ENCODE measurements at places on chromosomes 13 and 19.

GRCh38 chr19:53600217-53600616 lies 31.6 kb upstream of the DPRX start:
- DNase-seq = no peak

DNA sequence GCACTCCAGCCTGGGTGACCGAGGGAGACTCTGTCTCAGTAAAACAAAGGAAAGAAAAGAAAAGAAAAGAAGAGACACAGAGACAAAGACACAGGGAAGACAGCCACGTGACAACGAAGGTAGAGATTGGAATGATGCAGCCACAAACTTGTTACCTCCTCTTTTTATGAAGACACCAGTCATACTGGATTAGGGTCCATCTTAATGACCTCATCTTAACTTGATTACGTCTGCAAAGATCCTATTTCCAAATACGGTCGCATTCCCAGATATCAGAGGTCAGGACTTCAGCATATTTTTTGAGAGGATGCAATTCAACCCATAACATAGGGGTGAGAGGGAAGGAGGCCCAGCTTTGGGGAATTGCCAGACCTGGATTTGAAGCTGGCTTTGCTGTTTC lies 4.1 kb downstream of the ZNRF4 start:
- DNase-seq = no peak

- DNase-seq = peak; percentile 74
Measured at GRCh38 chr19:41226053-41226873, 7.2 kb downstream of the AXL start.

- DNase-seq = no peak
Measured at GRCh38 chr13:47426126-47426849, 529.4 kb upstream of the HTR2A start.

GRCh38 chr13:102402290-102402689 lies 442 bp upstream of the FGF14 start:
- no peak for DNase-seq

- DNase-seq = no peak
Measured at GRCh38 chr13:60258349-60258748, 94.6 kb upstream of the DIAPH3 start.

GRCh38 chr19:42113641-42114348 lies 18.5 kb downstream of the POU2F2 start:
- DNase-seq = peak; percentile 44

- no peak for DNase-seq
Measured at GRCh38 chr13:40118337-40118736, 462.9 kb downstream of the COG6 start.

DNA sequence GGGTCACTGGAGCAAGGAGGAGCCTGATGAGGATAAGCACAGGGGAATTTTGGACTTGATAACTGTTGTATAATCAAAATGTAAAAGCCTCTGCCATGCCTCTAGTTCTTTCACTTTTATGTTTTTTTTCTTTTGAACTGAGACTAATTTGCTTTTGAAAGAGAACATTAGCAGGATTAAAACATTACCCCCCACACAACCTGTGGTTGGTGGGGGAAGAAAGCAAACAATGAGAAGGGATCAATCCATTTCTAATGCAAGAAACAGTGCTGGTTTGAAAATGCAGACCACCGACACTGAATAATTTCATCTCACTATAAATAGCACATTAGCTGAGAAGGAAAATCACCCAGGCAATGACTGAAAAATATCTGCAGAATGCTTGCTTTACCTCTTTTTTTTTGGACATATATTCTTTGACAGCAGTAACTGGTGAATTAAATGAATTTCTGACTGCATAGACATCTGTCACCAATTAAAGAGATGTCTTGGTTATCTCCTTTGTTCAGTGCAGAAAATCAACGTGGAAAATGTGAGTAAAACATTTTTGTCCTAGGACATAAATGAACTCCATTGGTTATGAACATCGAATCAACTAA lies 48.6 kb upstream of the TRPC4 start:
- no peak for DNase-seq

DNA sequence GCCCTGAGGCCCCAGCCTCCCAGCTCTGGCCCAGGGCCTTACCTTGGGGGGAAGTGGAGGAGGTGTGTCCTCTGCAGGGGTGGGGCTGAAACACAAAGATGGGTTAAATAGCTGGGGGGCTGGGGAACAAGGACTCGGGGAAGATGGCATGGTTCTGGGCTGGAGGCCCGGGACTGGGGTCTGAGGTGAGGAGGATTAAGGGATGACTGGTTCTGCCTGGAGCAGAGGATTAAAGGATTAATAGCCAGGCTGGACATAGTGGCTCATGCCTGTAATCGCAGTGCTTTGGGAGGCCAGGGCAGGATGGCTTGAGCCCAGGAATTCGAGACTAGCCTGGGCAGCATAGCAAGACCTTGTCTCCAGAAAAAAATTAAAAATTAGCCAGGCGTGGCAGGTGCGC lies 11.6 kb downstream of the MAP4K1 start:
- DNase-seq = no peak

DNA sequence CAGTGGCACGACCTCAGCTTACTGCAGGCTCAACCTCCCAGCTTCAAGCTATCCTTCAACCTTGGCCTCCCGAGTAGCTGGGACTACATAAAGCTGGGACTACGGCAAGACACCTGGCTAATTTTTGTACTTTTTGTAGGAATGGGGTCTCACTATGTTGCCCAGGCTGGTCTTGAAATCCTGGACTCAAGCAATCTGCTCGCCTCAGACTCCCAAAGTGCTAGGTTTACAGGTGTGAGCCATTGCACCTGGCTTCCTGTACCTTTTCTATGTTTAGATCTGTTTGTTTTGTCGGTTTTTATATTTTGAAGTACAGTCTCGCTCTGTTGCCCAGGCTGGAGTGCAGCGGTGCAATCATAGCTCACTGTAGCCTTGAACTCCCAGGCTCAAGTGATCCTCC lies 17.5 kb upstream of the TICAM1 start:
- no peak for DNase-seq

- DNase-seq = no peak
Measured at GRCh38 chr19:53906211-53907192, 2.6 kb upstream of the CACNG7 start.

GRCh38 chr19:14516746-14517438 lies 1.3 kb downstream of the DNAJB1 start:
- DNase-seq = no peak

DNA sequence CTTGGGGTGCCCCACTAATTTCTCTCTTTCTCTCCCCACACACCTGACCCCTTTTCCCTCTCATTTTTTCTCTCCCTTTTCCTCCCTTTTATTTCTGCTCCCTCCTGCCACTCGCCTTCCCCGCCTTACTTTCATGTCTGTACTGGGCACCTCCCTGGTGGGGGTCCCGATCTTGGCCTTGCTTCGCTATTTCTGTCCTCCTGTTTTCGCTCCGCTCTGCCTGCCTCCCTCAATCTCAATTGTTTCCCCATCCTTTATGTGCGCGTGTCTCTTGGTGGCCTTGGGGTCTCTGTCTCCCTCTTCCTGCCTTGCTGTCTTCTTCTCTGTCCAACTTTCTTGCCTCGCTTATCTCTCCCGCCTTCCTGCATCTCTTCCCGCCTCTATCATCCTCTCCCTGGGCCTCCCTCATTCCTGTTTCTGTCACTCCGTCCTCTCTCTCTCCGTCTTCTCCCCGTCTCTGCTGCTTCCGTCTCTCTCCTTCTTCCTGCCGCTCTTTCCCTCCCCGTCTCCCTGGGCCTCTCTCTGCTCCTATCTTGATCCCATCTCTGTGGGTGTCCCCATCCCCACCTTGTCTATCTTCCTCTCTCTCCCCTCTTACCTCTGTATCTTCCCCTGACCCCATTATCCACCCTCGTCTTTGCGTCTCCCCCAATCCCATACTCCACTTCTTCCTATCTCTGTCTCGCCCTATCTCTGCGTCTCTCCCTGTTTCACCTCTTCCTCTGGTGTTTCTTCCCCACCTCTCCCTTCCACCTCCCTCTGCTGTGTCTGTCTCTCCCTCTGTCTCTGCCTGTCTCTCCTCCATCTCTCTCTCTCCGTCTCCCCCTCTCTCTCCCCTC lies 4.0 kb downstream of the GRIN2D start:
- DNase-seq = no peak

GRCh38 chr19:1079566-1080111 lies 12.7 kb downstream of the ARHGAP45 start:
- DNase-seq = no peak

GRCh38 chr13:102856557-102856956 lies 10.7 kb downstream of the ERCC5 start:
- no peak for DNase-seq

- DNase-seq = no peak
Measured at GRCh38 chr13:40313269-40314200, 352.9 kb downstream of the FOXO1 start.

DNA sequence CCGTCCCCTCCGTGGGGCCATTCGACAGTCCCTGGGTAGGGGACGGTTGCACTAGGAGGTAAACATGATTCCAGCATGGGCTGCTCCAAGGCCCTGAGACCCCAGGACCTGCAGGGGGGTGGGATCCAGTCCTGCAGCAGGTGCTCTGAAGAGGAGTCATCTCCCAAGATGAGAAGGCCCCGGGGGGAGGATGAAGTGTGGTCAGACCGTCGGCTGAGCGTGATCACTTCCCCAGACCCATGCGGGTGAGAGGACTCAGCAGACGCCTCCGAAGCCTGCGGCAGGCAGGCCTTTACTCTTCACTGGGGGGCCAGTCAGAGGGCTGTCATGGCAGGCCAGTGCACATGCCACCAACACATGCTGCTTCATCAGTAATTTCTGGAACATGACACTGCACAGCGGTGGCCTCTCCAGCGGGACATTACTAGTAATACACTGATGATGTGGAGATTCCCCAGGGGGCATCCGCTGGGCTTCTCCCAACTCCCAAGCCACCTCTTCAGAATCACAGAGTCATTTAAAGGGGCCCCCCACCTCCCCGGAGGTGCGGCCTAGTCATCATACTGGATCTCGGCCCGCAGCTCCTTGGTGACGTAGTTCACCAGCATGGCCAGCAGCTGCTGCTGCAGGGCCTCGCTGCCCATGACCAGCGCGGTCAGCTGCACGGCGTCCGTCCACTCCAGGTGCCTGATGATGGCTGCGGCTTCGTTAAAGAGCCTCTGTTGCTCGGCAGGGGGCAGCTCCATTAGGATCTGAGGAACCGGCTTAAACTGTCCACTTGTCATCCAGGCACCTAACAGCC lies 12.7 kb downstream of the C19orf12 start:
- DNase-seq = no peak

DNA sequence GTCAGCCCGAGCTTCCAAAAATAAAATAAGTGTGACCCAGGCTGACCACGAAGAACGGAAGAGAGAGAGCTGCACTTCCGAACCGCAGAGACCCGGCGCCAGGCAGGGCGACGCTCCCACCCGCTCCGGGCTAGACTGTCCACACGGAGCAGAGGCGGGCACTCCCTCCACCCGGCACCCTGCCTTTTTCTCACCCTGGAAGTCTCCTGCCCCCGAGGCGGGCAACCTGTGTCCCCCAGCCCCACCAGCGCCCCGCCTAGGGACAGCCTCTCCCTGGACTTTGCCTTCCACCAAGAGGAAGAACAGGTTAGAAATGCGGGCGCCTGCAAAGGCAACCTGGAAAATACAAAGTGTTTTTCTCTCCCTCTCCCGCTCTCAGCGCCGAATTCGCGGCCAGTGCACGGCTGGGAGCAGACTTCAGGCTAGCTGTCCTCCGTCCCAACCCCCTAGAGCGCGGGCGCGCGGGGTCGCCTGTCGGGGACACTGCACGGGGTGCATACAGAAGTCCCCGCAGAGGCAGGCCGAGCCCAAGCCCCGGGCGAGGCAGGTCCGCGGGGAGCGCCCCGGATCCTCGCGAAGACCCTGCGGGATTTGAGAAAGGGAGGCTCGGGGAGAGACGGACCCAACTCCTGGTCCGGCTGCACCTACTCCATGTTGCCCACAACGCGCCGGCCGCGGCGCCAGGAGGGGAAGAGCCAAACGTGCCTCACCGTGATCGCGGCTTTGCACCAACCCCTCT lies 845 bp downstream of the SPRY2 start:
- DNase-seq = no peak

DNA sequence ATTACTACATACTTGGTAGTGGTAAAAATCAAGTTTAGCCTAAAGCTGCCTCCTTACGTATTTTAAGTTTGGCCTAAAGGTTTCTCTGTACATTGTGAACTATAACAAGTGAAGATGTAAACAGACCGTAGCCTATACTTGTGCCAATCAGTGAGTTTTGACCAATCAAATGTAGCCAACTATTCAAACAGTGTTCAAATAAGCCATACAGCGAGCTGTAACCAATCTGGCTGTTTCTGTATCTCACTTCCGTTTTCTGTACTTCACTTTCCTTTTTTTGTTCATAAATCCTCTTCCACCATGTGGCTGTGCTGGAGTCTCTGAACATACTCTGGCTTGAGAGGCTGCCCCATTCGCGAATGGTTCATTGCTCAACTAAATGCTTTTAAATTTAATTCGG lies 2504.6 kb downstream of the PCDH9 start:
- DNase-seq = no peak

DNA sequence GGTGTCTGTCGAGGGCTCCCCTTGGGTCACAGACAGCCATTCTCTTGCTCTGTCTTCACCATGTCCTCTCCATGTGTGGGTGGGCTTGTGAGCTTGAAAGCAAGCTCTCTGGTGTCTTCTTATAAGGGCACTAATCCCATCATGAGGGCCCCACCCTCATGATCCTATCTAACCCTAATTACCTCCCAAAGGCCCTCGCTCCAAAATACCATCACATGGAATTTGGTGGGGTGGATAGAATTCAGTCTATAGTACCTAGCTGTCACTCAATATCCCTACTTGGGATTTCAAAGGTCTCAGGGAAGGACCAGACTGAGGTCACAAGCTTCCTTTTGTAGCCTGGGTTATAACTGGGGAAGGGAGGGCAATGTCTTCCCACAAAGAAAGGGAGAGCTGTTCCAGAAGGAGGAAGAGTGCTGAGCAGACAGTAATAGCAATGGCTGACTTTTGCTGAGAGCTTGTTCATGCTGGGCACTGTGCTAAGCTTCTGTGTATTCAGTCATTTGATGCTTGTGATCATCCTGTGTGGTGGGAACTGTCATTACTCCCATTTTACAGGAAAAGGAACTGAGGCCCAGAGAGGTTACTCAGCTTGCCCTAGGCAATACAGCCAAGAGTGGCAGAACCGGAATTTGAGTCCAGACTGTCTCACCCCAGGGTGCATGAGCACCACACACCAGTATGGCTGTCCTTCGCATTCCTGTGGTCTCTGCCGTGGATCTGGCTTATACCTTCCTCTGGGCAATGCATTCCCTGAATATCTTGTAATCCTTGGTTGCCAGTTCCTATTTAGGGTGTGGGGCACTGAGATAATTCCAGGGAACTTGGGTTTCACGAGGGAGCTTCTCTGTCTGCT lies 8.2 kb downstream of the FXYD5 start:
- no peak for DNase-seq

GRCh38 chr13:106352850-106353249 lies 182.6 kb downstream of the EFNB2 start:
- DNase-seq = no peak

Data from GOT3 (cell line).